ENCODE measurements at places on chromosomes 2 and 18. TPM values are rescaled to one million over a fixed set of nuclear protein-coding genes. Genes with fewer than 3 reads are reported as not detected.

GCG gene
- not detected for polyA plus RNA-seq

CLIP4 gene
- 18.8 TPM for polyA plus RNA-seq

DCTN1 gene
- polyA plus RNA-seq, result 68.7 TPM

ELOA2 gene
- not detected for polyA plus RNA-seq

SIX3 gene
- polyA plus RNA-seq, result not detected

OSR1 gene
- not detected for polyA plus RNA-seq

NBEAL1 gene
- 8.1 TPM for polyA plus RNA-seq

DYNAP gene
- not detected for polyA plus RNA-seq

C18orf54 gene
- 1.2 TPM for polyA plus RNA-seq

MEP1B gene
- not detected for polyA plus RNA-seq

MAP3K19 gene
- not detected for polyA plus RNA-seq

CDK15 gene
- not detected for polyA plus RNA-seq

TSPYL6 gene
- not detected for polyA plus RNA-seq

TPO gene
- not detected for polyA plus RNA-seq

DYNC1I2 gene
- polyA plus RNA-seq, result 28.7 TPM

GATA6 gene
- 0.03 TPM for polyA plus RNA-seq

DNA sequence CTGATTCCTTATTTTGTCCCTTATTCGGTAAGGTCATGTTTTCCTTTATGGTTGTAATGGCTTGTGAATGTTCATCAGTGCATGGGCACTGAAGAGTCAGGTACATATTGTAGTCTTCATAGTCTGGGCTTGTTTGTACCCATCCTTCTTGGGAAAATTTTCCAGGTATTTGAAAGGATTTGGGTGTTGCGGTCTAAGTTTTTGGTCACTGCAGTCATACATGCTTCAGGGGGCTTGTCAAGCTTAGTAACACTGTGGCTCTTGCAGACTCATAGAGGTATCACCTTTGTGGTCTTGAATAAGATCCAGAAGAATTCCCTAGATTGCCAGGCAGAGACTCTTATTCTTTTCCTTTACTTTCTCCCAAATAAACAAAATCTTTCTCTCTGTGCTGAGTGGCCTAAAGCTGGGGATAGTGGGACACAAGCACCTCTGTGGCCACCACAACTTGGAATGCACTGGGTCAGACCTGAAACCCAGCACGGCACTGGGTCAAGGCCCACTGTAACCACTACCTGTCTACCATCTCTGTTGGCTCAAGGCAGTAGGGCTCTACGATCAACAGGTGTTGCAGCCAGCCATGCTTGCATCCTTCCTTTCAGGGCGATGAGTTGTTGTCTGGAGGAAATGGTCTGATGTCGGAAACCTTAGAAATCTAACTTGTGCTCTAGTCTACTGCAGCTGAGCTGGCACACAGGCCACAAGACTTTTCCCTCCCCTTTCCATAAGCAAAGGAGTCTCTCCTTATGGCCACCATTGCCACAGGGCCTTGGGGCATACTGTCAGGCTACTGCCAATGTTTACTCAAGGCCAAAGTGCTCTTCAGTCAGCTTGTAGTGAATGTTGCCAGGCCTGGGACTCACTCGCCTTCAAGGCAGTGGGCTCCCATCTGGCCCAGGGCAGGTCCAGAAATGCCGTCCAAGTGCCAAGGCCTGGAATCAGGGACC is 21.5 kb downstream of the IL1RN start:
- DNase-seq, result no peak

- no peak for DNase-seq
Measured at GRCh38 chr2:215787025-215787424, 226.3 kb downstream of the MREG start.

- no peak for DNase-seq
Measured at GRCh38 chr2:69660637-69661036, 17.1 kb upstream of the AAK1 start.

GRCh38 chr2:28434600-28434989 is 41.9 kb downstream of the FOSL2 start:
- no peak for DNase-seq

DNA sequence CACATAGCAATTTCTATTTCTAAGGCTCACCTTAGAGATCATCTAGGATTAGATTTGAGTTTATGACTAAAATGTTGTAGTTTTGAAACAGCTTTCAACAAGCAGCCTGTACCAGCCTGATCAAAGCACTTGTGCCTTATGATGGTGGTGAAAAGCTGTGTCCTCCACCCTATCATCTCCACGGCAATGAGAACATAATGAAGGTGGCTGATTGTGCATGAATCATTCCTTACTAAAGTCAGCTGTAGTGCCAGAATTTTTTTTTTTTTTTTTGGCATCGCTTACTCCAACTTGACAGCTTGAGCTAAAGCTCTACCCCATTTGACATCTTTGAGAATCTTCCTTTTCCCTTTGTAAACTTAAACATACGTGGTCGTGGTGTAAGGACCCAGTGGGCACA is 86.0 kb downstream of the DCC start:
- DNase-seq, result no peak

- no peak for DNase-seq
Measured at GRCh38 chr18:68784071-68784470, 13.8 kb upstream of the CCDC102B start.

DNA sequence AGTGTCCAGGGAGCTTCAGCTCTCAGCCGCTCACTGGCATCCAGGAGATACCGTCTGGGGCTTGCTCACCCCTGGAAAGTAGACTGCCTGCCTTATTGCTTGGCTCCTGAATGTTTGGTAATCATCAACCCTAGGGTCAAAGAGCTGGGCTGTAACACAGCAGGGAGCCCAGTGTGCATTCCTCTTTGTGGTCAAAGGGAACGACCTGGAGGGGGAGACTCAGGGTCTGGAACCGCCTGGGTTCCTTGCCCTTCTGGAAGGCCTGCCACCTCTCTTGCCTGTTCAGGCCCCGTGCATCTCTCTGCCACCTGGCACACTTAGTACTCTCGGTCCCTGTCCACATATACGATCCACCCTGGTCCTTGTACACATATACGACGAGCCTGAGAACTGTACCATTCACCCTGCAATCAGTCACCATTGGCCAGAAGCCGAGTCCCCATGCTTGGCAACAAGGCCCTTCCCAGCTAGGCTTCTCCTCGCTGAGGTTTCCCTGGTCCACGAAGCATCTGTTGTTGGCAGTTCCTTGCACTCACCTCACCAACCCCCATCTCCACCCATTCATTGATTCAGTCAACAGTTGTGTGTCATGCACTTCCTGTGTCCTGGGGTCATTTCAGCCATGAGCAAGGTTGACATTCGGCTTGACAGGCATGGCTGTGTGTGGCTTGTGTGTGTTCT is at the start of gene NAT8:
Gene NAT8, minus strand, starts transcription at position 85 of the 681 bp plus-strand sequence. CDS start 794 bp downstream, outside the sequence.
- no peak for DNase-seq

GRCh38 chr2:160419776-160420505 is 73.7 kb downstream of the RBMS1 start:
- DNase-seq, result no peak

GRCh38 chr2:66538291-66538690 is 103.4 kb downstream of the MEIS1 start:
- no peak for DNase-seq

DNA sequence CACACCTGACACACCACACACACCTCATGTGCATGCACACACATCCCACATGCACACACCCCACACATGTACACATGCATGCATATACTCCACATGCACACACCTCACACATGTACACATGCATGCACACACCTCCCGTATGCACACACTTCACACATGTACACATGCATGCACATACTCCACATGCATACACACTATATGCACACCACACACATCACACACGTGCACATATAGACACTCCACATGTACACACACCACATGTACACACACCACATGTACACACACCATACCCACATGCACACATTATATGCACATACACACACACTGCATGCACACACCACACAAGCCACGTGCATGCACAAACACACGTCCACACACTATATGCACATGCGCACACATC is 100.5 kb downstream of the SEPTIN10 start:
- no peak for DNase-seq

DNA sequence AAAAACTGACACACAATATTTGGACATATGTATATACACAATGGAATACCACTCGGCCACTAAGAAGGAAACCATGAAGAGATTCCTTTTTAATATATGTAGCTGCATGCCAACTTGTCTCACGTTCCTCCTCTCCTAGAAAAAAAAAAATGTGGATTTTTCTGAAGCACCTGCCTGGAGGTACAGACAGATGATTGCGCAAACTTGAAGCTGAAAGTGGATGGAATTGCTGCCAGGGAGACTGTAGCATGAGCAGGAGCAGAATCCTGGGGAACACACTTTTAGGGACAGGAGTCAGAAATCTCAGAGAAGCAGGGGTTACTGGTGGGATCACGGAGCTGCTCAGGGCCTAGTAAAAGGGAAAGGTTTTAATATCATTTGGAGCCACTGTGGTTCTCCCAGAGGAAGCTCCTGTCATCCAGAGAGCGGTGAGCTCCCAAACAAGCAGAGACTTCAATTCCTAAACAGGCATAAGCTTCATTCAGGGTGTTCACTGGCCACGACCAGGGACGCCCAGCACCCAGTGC is 640 bp upstream of the SPR start:
- no peak for DNase-seq

- DNase-seq, result no peak
Measured at GRCh38 chr18:44130376-44130942, 550.2 kb upstream of the SETBP1 start.

Data from naive thymus-derived CD8-positive, alpha-beta T cell (primary cell).